Stimulated activated naive CD4-positive, alpha-beta T cell (primary cell): ENCODE measurements at places on chromosomes 1 and 21.

GRCh38 chr1:185045814-185046492, 595 bp downstream of the RNF2 start:
- DNase-seq: peak; percentile 46

DNA sequence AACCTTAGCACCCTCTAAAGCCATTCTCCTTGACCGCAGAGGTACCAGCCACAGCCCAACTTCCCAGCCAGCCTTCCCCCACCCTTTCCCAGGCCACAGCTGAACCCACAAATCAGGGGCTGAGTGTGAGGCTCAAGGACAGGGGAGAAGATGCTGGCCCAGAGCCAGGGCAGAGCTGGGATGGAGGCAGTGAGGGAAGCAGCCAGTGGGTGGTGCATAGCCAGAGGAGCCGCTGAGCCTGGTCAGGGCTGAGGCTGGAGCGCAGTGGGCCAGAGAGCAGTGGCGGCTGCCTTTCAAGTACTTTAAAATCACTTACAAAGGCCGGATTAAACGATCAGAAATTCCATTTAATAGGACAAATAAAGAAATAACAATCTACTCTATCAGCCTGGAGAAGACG, 36.3 kb downstream of the DMAP1 start:
- no peak for DNase-seq

DNA sequence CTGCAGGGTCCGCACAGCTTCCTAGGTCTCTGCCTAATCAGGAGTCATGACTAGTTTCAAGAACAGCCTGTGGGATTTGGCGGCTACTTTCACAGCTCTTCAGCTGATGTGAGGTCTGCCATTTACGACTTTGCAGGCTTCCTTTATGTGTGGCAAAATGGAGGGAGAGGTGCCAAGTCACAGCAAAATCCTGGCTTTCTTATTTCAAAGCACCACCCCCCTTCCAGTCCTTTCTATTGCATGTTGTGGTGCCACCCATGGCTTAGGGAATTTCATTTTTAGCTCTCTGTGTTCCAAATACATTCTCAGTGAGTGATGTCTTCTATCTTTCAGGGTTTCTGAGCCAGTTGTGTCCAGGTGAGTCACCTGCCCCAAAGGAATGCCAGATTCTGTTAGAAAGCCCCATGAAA, 75.1 kb upstream of the WLS start:
- no peak for DNase-seq

- no peak for DNase-seq
Observed at GRCh38 chr1:205794011-205794730, 18.8 kb downstream of the SLC41A1 start.

DNA sequence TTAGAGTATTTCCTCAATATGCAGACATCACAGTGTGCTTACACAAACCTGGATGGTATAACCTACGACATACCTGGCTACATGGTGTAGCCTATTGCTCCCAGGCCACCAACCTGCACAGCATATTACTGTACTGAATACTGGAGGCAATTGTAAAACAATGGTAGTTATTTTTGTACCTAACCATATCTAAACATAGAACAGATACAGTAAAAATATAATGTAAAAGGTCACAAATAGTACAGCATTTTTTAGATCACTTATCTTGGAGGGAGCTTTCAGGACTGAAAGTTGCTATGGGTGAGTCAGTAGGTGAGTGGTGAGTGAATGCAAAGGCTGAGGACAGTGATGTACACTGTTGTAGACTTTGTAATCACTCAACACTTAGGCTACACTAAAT, 492.3 kb downstream of the MRPL39 start:
- DNase-seq: no peak

- peak; percentile 24 for DNase-seq
Observed at GRCh38 chr1:39409055-39409816, 82.2 kb upstream of the BMP8A start.

- DNase-seq: no peak
Observed at GRCh38 chr1:162846256-162847212, 14.4 kb downstream of the CCDC190 start.

GRCh38 chr1:71273334-71273733, 192.5 kb upstream of the ZRANB2 start:
- no peak for DNase-seq

DNA sequence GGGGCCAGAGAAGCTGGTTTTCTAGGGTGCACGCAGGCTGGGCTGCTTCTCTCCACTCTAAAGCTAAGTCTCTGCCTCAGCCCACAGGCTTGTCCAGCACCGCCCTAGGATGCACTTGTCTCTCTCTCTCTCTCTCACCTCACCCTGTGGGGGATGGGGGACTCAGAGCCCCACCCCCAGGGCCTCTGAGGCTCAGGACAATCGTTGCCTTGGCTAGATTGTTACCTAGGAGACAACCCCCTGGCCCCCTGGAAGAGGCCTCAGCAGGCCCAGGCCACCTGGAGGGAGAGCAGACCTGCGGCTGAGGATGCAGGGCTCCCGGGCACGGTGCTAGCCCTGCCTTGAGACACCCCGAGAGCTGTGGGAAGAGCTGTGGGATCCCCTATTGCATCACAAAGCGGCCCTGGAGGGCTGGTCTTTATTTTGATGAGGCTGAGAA, at the start of gene ACTRT2:
ACTRT2 (plus strand) TSS at position 235 of the 439 bp plus-strand sequence. CDS start 220 bp downstream, outside the sequence.
- no peak for DNase-seq

DNA sequence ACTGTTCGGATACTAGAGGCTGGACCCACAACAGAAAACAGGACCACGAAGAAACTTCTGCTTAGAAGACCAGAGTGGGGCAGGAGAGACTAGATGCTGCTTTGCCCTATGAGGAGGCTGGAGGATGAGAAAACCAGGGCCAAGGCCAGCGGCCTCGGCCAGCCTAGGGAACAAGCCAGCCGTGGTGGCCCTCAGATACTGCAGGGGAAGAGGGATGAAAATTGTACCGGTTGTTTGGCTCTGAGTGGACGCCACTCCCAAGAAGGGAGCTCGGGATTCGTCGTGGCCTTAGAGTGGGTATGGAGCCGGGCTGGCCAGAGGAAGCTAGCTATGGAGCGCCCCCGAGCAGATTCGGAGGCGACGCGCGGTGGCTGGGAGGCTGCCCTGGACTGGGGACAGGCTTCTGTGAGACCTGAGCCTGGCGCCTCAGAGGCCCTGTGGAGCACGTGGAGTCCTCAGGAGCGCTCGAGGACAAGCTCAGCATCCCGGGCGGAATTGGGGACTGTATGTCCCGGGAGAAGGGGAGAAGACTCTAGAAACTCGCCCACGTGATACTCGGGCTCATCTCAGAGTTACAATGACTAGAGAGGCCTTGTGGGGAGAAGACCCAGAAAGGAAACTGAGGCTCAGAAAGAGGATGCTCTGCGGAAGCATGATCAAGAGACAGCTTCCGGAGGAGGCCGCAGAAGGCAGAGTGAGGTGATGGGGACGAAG, 2.8 kb downstream of the PRRX1 start:
- DNase-seq: no peak

- DNase-seq: no peak
Observed at GRCh38 chr1:23401313-23401712, 23.2 kb downstream of the TCEA3 start.

DNA sequence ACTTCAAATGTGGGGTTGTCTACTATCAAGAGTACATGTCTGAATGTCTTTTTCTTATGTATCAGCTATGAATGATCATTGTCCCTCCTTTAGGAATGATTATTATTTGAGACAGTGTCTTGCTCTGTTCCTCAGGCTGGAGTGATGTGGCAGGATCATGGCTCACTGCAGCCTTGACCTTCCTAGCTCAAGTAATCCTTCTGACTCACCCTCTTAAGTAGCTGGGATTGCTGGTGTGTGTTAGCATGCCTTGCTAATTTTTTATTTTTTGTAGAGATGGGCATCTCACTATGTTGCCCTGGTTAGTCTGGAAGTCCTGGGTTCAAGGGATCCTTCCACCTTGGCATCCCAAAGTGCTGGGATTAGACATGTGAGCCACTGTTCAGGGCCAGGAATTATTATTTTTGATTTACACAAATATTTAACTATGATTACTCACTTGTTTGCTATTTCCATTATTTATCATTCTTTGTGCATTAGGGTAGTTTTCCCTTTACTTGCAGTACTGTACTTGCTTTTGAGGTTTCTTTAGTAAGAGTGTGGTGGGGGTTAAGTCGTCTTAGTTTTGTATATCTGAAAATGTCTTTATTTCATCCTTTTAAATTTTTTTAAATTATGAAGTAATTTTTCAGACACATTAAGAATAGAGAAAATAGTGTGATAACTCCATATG, 12.8 kb downstream of the S100A7 start:
- no peak for DNase-seq

DNA sequence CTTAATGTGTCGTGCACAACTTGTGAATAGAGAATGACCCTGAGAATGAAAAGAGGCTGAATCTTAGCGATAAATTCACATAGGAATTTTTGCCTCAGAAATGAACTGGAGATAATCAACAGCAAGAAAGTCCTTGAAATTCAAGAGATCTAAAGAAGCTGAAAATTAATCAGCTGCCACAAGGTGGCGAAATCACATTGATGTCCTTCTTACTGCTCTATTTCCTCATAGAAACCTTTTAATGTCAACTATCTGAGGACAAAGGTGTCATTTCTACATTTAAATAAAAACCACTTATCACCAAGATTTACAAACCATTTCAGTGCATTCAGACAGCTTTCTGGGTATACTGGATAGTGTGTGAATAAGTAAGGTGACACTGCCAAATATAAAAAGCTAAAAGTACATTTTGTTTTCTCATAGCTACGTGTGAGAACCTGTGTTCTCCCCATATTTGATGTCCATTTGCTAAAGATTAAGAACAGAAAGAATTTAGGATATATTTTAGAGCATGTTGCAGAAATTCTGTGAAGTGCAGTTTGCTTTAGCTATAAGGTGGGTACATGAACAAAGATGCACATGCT, 485.3 kb upstream of the PTBP2 start:
- no peak for DNase-seq

GRCh38 chr1:29789910-29790247, 553.6 kb downstream of the PTPRU start:
- DNase-seq: no peak

GRCh38 chr1:44553771-44554170, 120.5 kb downstream of the TMEM53 start:
- DNase-seq: no peak

DNA sequence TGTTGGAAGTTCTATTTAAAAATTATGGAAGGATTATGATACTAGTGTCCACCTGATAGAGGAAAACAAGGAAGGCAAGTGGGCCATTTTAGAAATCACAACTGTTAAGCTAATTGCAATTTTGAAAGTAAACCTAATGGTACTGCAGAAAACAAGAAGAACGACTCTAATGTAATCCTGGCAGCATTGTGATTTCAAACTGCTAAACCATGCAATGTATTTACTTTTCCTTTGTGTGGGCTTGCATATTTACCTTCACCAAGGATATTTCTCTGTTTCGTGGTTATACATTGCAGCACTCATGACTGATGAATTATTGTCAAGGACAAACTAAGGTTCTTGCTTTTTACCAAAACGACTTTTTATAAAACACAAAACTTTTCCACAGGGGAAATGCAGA, 88.1 kb downstream of the TM2D1 start:
- no peak for DNase-seq

DNA sequence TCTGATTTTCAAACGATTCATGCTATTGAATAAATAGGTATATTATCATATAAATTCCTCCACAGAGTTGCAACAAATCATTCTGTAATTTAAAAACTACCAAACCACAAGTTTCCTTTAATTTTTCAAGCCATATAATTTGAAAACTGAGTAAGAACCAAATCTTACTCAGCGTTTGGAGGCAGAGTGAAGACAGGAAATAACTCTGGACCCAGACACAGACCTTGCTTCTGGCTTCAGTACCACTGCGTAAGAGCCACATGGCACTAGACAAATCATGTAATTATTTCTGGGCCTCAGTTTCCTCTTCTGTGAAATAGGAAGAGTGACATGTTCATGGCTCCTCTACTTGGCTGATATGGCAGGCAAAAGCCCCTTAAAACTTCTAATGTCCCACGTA, 82.4 kb downstream of the SMYD2 start:
- no peak for DNase-seq

GRCh38 chr1:160547422-160547821, 24.4 kb upstream of the SLAMF6 start:
- no peak for DNase-seq

- DNase-seq: peak; percentile 10
Observed at GRCh38 chr1:149916193-149916897, 1.3 kb downstream of the SV2A start.

- no peak for DNase-seq
Observed at GRCh38 chr1:74422421-74423292, 89.8 kb downstream of the LRRC53 start.

DNA sequence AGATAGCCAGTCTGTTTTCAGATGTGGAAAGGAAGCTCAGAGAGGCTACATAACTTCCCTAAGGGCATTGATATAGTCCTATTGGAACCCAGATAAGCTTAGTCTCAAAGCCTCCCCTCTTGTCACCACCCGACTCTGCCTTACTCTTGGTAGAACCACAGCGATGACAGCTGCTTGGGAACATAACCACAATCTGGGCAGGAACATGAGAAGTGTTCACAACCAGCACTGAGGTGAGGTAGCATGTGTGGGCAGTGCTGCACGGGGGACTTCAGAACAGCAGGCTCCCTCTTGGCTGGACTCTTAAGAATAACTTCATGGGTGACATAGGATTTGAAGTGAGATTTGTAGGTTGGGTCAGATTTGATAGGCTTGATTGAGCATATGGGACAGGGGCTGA, 9.3 kb upstream of the S100A10 start:
- DNase-seq: no peak

GRCh38 chr1:224769452-224770335, 153.6 kb downstream of the CNIH3 start:
- DNase-seq: no peak

DNA sequence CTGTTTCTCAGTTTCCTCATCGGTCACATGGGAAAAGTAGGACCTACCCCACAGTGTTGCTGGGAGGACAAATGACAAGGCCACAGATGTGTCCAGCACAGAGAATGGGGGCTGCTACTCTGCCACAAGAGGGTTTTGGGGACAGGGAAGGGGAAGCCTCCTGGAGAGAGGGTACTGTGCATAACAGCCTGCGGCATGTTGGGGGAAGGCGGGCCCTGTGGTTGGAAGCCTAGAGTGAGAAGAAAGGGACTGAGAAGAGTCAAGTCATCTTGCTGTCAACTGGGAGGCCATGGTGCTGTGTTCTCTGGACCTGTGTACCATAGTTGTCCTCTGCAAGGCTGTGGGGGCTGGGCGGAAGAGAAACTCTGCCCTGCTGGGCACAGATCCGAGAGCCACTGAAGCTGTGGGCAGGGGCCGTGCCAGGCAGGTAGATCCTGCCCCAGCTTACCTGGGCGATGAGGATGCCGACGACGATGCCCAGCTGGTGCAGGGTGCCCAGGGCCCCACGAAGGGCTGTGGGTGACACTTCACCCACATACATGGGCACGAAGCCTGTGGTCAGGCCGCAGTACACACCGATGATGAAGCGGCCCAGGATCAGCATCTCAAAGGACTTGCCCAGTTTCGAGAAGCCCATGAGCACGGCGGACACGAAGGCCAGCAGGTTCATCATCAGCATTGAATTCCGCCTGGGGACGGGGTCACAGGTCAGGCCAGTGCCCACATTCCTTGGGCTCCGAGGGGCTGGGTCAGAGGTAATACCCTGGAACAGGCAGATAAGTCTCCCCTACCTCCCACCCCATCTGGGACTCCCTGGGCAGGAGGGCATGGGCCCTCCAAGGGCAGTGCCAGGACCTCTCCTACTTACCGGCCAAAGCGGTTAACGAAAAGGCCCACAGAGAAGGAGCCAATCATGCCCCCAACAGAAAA, 28.2 kb downstream of the SLC2A1 start:
- DNase-seq: no peak

GRCh38 chr1:39954324-39954869, 548 bp upstream of the MFSD2A start:
- DNase-seq: no peak

GRCh38 chr1:201791051-201791778, 37.7 kb upstream of the IPO9 start:
- DNase-seq: no peak
